Frontal cortex (tissue), 4 donors: ENCODE measurements at places on chromosomes 11 and 22.
A peak's percentile ranks its signal among the peaks of the same experiment; 100 is the strongest.

GRCh38 chr11:469684-470560 is 19.8 kb downstream of the PTDSS2 start:
- DNase-seq = peak; percentile 80

DNA sequence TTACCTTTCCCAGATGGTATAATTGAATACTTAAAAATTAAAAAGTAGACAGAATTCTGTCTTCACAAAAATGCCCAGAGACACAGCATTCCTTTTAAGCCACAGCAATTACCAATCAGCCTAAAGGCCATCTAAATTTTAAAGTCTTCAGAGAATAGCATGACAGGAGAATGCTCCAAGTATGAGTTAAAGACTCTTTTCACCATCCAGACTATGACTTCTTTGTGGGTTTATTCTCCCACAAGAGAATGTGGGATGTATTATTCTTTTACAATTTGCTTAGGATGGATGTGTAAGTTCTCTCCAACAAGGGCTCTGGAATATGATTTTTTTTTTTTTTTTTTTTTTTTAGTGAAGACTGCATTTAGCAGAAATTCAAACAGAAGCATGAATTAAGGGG is 249.9 kb downstream of the TTC28 start:
- DNase-seq = no peak

DNA sequence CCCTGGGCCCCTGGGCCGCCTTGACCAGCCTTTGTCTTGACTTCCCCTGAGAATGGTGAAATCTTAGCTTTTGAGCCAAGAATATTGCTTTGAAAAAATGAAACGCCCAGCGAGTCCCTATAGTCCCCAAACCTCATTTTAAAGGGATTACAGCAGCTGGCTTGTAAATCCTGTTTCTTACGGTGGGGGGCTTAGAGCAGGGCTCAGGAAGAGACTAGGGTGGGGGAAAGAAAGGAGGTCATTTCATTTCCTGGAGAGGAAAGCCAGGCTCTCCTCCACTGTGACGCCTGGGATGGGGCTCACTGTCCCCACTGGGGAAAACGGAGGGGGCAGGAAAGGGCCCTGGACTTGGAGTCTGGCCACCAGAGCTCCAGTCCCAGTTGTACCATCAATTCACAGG is 72.2 kb upstream of the ALX4 start:
- DNase-seq = no peak

DNA sequence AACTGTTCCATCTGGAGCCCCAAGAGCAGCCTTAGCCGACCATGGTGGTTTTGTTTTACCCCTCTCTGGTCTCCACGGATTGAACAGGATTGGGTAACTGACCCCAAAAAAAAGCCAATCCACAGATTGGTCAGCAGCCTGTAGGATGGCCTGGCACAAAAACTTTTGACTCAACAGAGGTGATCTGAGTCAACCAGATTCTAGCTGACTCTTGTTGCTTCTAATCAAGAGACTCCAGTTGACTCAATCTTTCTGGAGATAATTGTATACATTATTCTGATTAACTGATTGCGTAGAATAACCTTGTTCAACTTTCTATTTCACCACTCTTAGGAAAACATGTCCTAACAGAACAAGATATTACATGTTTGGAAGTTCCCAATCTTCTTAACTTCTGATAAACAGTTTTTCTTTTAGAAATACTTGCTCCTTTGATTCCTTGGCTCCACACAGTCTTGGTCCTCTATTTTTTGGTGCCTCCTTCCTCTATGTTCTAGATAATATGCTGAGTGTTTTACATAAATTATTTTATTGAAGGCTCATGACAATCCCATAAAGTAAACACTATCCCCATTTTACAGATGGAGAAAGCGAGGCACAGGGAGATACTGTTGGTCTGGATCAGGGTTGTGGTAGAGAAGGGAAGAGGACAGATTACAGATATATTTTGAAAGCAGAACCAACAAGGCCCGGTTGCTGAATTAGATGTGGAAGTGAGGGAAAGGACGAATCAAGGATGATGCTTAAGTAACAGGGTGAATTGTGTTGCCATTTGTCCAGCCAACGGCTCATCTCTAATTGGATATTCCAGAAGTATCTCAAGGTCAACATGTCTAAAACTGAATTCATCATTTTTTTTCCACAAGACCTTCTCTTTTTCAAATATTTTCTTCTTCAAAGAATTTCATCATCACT is 11.5 kb upstream of the ZC3H12C start:
- DNase-seq = no peak

DNA sequence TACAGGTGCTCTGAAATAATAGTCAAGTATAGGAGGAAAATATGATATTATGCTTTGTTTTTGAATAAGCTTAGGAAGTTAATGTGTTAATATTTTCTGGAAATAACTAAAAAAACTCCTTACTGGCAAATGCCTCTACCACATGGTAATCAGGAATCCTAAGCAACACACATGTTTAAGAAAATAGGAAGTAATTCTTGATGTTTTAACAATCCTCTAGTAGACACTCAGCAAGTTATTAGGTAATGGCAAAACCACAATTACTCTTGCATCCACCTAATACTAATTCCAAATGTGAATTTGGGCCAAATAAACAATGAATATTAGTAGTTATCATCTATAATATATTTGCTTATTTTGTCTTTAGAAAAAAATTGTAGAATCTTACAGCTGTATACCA is 53.6 kb downstream of the SLC35F2 start:
- no peak for DNase-seq

DNA sequence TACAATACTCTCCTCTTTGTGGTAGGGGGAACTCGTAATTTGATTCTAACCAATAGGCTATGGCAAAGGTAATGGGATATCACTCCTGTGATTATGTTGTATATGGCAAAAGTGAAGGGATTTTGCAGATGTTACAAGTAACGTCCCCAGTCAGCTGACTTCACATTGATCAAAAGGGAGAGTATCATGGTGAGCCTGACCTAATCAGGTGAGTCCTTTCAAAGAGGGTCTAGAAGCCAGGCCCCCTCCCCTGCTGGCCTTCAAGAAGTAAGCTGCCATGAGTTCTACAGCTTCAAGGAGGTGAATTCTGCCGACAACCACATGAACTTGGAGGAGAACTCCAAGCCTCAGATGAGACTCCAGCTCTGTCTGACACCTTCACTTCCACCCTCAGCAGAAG is 20.0 kb downstream of the TBRG1 start:
- DNase-seq = no peak

DNA sequence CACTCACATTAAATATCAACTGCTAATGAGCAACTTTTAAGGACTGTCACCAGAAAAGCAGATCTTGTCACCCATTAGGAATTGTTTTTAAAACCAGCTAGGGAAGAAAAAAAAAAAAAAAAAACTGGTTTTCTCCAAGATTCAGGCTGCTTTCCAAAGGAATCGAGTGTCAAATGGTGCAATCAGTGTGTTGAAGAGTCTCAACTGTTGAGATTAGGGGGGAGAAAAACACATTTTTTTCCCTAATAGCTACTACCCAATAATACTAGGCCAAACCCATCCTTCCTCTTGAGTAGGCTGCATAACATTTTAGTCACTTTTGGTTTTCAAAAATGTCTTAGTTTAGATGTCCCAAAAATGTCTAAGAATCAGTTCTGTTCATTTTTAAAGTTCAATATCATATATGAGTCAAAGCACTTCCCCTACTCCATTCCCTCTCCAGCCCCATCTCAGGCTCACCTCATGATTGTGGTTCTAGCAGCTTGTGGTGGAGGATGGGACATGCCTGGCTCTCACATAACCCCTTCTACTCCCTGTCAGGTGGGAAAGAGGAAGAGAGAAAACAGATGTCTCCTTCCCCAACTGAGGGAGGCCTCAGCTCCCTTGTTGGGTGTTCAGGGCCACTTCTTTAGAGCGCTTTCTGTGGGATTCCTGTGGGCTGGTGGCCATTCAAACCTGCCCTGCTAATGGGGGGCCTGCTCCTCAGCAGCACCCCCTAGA is 193.6 kb downstream of the CWF19L2 start:
- no peak for DNase-seq

GRCh38 chr22:24466716-24467328 is 28.3 kb upstream of the UPB1 start:
- peak; percentile 25 for DNase-seq

- DNase-seq = no peak
Observed at GRCh38 chr22:38966380-38966702, 8.9 kb downstream of the APOBEC3A start.

DNA sequence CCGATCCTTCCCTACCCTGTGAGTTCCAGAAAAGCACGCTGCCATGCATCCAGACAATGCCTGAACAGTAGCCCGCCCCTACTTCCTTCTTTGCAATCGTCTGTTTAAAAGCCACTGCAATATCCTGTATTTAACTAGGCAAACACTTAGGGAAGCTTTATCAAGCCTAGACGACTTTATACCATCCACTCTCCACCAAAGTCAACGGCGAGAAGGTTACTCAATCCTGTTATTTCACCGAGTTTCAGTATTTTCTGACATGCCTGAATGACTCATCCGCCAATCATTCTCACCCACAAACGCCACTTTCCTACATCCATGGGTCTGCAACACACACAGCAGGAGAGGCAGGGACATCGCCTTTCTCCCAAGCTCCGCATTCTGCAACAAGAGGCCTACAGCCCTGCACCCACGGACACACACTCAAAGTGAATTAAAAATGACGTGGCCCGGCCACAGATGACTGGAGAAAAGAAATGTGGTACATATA is 9.3 kb downstream of the CELSR1 start:
- DNase-seq = no peak

GRCh38 chr11:131688048-131688693 is 317.8 kb downstream of the NTM start:
- DNase-seq = peak; percentile 92

DNA sequence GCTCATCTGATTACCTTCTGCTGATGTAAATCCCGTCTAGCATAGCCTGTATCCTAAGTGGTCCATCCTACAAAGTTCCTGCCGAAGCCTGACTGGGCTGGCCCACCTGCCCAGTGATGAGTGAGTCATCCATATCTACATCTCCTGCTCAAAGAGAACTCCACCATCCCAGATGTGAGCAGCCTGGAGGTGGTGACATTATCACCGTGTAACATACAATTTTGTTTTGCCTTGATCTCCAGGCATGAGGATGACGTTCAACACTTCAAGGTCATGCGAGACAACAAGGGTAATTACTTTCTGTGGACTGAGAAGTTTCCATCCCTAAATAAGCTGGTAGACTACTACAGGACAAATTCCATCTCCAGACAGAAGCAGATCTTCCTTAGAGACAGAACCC is 5.6 kb downstream of the TMA7B start:
- no peak for DNase-seq

- no peak for DNase-seq
Observed at GRCh38 chr22:44628835-44629234, 73.2 kb upstream of the PRR5 start.

DNA sequence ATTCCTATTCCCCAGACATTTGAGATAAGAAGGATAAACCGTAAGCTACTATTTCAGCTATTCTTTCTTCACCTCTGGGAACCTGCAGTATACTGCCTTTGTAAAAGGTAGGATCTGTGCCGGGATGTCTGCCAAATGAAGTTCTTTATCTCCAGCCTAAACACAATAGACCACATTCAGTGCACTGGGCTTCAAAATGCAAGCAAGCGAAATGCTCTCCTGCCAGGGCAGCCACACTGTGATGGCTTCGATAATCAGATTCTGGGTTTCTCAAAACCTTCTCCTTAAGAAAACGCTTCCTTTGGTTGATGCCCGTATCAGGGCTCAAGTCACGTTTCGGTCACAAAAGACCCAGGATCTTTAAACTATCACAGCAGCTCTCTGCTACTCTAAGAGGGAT is 299.5 kb upstream of the B3GAT1 start:
- DNase-seq = no peak

- peak; percentile 99 for DNase-seq
Observed at GRCh38 chr11:66568124-66568916, at the start of gene CTSF. Gene CTSF (minus strand): TSS chr11:66568606. CDS start chr11:66568486, 120 bp downstream.

- DNase-seq = peak; percentile 14
Observed at GRCh38 chr11:85595285-85595884, 31.8 kb downstream of the DLG2 start.

DNA sequence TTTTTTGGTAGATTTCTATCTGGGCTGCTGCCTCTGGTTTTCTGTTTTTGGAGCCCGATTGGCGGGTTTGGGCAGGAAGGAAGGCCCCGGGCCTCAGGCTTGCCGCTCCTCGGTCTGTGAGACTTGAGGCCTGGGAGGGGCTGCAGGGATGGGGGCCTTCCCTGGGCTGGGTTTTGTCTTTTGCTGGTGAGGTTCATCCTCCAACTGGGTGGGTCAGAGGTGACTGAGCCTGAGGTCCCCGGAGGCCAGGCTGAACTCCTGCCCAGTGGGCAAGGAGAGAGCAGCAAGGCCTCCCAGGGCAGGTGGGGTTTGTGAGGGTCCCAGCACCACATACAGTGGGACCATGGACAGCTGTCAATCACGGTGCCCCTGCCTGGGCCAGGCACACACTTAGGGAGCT is 15.0 kb downstream of the MPPED1 start:
- no peak for DNase-seq

GRCh38 chr22:28703436-28703835 is 23.8 kb upstream of the TTC28 start:
- DNase-seq = no peak

GRCh38 chr22:48907591-48907990 is 920.1 kb downstream of the BRD1 start:
- no peak for DNase-seq

GRCh38 chr11:87144252-87144651 is 106.5 kb downstream of the TMEM135 start:
- no peak for DNase-seq

GRCh38 chr22:17647991-17648390 is 9.4 kb downstream of the BCL2L13 start:
- no peak for DNase-seq

GRCh38 chr11:73141309-73142127 is 600 bp downstream of the FCHSD2 start:
- DNase-seq = no peak

DNA sequence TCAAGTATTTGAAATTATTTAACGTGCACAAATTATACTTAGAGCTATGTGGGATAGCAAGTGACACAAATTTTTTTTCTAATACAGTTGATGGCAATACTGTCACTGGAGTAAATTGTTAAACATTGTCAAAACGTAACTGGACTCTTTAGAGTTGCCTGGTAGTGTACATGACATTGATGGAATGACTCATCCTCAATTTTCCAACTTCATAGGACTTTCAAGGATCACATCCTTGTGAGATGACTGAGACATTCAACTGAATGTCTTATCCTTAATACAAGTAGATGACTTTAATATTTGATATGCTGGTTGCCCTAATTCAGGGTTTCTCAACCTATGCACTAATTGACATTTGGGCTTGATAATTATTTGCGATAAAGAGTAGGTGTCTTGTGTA is 310.0 kb downstream of the SWAP70 start:
- no peak for DNase-seq

DNA sequence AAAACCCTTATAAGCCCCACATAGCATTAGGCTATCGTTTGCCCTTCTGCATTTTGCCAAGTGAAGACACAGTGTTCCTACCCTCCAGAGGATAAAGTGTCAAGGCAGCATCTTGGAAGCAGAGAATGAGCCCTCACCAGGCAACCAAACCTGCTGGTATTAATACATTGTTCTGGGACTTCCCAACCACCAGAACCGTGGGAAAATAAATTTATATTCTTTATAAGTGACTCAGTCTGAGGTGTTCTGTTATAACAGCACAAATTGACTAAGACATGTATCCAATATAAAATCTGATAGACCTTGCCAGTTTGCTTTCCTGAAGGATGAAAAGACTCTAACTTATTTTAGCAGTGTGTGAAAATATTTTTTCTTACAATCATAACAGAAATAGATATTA is 792.5 kb upstream of the LRRC4C start:
- DNase-seq = no peak

GRCh38 chr22:27146866-27147633 is 489.7 kb downstream of the MIAT start:
- DNase-seq = no peak
